Gastrocnemius medialis (tissue), 4 donors: ENCODE measurements at places on chromosomes 7 and 10.

- no peak for DNase-seq
Observed at GRCh38 chr7:148657929-148658328, 40.8 kb upstream of the CUL1 start.

DNA sequence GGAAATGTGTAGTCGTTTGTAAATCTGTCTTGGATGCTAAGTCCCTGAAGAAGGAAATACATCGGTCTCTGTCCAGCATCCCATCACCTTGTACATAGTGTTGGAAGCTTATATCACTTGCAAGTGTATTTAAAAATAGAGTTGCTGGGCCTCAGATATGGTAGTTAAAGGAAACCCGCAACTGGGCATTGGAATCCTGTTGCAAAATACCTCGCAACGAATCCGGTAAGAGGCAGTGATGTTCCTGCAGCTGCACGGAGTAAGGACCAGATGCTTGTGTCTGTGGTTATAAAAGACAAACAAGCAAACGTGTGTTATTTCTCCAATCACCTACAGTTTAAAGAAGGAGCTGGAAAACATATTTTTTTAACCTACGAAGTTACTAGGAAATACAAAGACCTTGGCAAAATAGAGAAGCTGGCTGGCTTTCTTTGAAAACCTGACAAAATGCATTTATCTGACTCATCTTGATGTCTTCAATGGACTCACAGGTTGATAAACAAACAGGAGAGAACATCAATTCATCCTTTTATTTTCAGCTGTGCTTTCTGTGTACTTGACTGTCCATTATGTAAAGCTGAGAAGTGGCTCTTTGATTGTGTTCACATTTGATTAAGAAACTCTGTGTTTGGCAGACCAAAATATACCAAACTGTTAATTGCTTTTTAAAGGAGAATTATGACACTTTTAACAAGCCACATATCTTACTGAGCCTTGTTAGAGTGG is 326.4 kb downstream of the SFMBT2 start:
- DNase-seq: no peak

- no peak for DNase-seq
Observed at GRCh38 chr7:151894111-151895007, 17.4 kb upstream of the PRKAG2 start.

GRCh38 chr10:129329385-129330055 is 137.5 kb upstream of the MGMT start:
- no peak for DNase-seq

- DNase-seq: no peak
Observed at GRCh38 chr10:22693371-22693784, 21.0 kb downstream of the PIP4K2A start.
